ENCODE measurements at places on chromosomes 5 and 9.

DNA sequence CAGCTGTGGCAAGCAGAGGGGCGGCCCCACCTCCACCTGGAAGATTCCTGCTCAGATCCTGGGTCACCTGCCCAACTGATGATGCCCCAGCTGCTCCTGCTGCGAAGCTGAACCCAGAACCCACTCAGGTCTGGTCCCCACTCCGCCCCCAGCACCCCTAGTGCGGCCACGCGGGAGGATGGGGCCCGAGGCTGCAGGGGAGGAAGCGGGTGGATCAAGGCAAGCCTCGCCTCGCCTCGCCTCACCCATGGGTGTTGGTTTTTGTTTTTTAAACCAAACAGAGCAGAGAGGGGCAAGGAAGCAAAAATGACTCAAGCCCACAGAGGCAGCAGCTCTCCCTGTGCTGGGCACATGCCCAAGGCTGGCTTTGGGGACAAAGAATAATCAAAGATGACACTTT is 23.2 kb downstream of the ABO start:
- DNase-seq = peak; percentile 47

DNA sequence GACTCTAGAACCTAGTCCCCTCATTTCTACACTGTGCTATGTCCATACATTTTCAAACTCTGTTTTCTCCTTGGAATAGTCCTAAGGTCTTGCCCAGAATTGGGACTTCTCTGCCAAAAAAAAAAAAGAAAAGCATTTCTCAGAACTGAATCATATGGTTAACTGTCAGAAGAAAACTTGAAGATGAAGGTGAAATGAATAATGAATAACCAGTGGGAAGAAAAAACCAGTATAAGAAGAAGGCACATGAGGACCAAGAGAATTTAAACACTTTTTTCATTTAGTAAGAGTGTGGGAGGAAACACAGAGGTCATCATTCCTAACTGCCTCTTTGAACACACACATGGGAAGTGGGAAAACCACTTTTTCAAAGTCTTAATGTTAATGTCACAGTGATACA is 197.7 kb downstream of the PRELID2 start:
- no peak for DNase-seq

GRCh38 chr5:29984156-29984540 is 1209.3 kb upstream of the CDH6 start:
- DNase-seq = no peak

- DNase-seq = no peak
Measured at GRCh38 chr5:79872291-79872690, 118.8 kb downstream of the MTX3 start.

- DNase-seq = no peak
Measured at GRCh38 chr9:68844631-68845612, 139.9 kb downstream of the PIP5K1B start.

GRCh38 chr5:120405286-120405864 is 58.7 kb upstream of the PRR16 start:
- DNase-seq = no peak

GRCh38 chr9:101047848-101048397 is 19.4 kb downstream of the PLPPR1 start:
- DNase-seq = no peak

GRCh38 chr5:56422076-56422762 is 189.1 kb upstream of the ANKRD55 start:
- DNase-seq = peak; percentile 41

- DNase-seq = no peak
Measured at GRCh38 chr9:85630676-85631075, 111.1 kb downstream of the AGTPBP1 start.

- peak; percentile 60 for DNase-seq
Measured at GRCh38 chr9:94533155-94533554, 21.7 kb upstream of the PCAT7 start.

- DNase-seq = no peak
Measured at GRCh38 chr5:1294835-1295649, at the start of gene TERT. TSS of gene TERT (minus strand) at chr5:1295068. CDS start at chr5:1294989, 79 bp downstream.

DNA sequence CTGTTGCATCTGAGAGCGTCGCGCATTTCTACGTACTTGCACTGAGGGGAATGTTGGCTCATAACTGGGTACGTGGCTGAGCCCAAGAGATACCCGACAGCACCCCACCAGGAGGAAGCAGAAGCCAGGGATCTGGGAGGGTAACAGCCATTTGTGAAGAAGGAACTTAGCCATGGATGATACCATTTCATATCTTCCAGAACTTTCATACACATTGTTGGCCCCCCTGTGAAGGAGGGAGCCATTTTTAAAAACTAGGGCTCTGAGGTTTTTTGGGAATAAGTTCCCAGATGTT is 101.4 kb upstream of the SLC44A1 start:
- DNase-seq = no peak

DNA sequence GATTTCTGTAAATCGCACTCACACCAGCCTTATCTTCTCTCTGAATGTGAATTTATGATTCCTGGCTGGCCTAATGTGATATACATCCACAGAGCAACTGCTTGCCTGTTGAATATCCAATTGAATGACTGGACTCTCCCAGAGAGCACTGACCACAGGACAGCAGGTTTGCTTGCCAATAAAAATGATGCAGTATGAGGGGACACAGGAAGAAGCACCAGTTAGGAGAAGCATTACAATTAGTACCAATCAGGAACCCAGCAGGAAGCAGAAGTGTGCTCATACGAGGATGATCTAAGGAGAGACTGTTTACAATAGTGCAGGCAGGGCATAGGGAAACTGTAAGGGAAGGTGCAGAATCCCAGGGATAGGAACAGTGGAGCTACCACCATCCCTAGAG is 127.2 kb upstream of the ZNF366 start:
- no peak for DNase-seq

DNA sequence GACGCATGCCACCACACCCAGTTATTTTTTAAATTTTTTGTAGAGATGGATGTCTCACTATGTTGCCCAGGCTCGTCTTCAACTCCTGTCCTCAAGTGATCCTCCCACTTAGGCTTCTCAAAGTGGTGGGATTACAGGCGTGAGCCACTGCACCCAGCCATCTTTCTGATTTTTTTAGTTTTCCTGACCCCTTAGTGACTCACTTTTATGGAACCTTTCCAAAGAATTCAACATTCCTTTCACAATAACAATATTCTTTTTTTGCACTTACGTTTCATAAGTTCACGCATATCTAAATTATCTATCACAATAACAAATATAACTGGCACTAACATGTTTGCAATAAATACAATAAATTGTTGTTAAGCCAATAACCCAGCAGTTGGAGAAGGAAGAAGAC is 8.5 kb downstream of the ELOVL7 start:
- DNase-seq = no peak

DNA sequence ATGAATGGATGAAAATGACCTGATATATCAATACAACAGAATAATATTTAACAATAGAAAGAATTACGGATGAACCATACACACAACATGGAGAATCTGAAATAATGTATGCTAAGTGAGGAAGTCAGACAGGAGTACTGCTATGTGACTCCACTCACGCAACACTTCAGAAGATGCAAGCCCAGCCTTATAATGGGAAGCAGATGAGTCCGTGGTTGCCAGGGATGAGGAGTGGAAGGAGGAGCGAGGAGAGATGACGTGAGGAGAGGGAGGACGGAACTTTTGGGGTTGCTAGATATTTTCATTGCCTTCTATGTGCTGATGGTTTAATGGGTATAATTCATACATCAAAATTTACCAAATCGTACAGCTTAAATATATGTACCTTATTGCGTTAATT is 55.4 kb upstream of the ERCC6L2 start:
- no peak for DNase-seq

DNA sequence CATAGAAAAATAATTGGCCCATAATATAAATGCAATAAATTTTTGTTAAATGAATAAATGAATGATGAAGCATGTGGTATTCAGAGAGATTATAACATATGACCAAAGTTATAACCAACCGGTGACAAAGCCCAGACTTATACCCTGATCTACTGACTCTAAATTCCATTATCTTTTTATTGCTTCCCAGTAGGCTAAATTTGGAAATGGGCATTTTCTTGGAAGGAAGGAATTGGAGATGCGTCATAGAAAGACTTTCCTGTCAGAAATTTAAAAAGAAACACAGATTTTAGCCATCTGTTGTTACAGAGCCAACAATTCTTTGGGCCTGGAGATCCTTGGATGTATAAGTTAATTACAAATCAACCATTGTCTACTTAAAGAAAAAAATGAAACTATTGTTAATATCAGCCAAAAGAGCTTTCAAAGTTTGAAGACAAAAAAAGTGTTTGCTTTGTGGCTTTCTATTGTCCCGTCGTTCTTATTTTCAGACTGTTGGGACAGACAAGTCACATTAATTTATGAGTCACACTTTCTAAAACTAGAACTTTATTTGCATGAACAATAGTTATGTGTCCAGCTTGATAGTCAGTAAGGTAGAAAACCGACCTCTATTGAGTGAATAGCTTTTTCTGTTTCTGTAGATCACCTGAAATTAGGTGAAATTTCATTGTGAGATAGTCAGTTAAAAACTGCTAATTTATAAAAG is 428.7 kb downstream of the GABRG2 start:
- no peak for DNase-seq

DNA sequence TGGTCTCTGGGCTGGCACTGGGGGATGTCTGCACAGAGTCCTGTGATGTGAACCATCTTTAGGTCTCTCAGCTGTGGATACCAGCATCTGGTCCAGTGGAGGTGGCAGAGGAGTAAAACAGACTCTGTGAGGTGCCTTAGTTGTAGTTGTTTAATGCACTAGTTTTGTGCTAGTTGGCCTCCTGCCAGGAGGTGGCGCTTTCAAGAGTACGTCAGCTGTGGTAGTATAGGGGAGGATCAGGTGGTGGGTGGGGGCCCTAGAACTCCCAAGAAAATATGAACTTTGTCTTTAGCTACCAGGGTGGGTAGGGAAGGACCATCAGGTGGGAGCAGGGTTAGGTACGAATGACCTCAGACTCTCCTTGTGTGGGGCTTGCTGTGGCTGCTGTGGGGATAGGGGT is 197.1 kb downstream of the TMC1 start:
- no peak for DNase-seq

GRCh38 chr9:79220251-79220650 is 351.5 kb upstream of the TLE4 start:
- DNase-seq = no peak

- DNase-seq = no peak
Measured at GRCh38 chr5:39675676-39676075, 250.9 kb upstream of the DAB2 start.

- no peak for DNase-seq
Measured at GRCh38 chr5:154850255-154851062, at the start of gene FAXDC2. TSS of gene FAXDC2 (minus strand) at chr5:154850603. CDS start at chr5:154838178, 12,425 bp downstream.

GRCh38 chr5:16385516-16386090 is 80.0 kb downstream of the ZNF622 start:
- DNase-seq = no peak

GRCh38 chr5:139523635-139524445 is 37.3 kb upstream of the UBE2D2 start:
- DNase-seq = no peak

DNA sequence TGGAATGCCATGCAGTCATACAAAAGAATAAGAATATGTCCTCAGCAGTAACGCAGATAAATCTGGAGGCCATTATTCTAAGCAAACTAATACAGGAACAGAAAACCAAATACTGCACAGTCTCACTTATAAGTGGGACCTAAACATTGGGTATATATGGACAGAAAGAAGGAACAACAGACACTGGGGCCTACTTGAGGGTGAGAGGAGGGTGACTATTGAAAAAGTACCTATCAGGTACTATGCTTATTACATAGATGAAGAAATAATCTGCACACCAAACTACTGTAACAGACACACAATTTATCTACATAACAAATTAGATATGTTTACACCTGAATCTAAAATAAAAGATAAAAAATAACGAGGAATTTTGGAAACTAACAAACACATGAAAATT is 38.8 kb downstream of the MEIKIN start:
- no peak for DNase-seq

DNA sequence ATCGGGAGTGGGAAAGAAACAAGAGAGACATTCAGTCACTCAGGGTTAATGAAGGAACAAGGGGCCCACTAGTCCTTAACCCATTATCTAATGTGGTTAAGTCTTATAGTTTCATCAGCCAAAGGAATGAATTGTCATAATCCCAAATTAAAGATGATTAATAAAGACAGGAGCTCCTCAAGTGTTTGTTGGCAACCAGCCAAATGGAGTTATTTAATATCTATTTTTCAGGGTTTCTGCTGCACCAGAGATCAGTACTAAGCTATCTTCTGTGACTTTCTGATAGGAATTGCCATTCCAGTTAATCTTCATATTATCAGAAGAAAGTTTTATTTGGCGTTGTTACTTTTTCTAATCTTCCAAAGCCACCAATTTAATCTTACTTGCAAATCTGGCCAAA is 34.0 kb upstream of the FCHO2 start:
- no peak for DNase-seq

GRCh38 chr5:156515121-156515520 is 188.2 kb downstream of the SGCD start:
- no peak for DNase-seq

DNA sequence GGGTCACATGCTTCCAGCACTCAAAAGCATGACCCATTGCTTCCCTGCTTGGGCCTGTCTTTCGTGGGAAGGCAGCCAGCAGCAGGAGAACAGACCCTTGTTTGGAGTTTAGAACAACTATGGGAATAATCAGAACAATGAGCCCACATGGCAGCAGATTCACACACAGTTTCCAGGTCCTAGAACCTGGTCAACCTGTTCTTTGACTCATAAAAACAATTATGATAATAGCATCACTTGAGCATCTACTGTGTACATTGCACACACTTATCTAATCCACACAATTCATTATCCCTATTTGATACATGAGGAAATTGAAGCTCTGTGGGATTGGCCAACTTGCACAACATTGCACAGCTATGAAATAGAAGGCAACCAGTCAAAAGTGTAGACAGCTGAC is 41.7 kb downstream of the KLF4 start:
- DNase-seq = no peak

DNA sequence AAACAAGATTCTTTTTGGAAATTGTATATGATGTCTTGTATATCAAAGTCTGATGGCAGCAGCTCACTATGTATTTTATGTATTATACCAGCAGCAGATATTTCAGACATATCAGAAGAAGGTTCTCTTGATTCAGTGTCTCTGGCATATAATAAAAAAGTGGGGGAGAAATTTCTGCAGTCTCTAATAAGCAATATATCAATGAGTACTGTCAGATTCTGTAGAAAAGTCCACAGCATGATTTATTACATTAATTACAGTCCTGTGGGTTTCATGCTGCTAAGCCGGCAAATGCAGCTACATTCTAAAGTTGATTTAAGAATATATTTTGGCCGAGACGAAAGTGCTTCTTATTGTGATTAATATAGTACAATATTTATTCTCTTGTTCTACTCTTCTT is 113.1 kb downstream of the KIAA1958 start:
- DNase-seq = no peak

- DNase-seq = no peak
Measured at GRCh38 chr5:1113805-1114586, 2.1 kb upstream of the SLC12A7 start.

GRCh38 chr5:159564031-159564430 is 233.7 kb upstream of the IL12B start:
- no peak for DNase-seq
